GOT3 (cell line): ENCODE measurements at places on chromosomes 6 and 20.

GRCh38 chr6:13194852-13195251, 133.5 kb downstream of the TBC1D7 start:
- DNase-seq: no peak

GRCh38 chr6:75893058-75893775, 144.2 kb downstream of the MYO6 start:
- DNase-seq: no peak

- no peak for DNase-seq
Observed at GRCh38 chr6:132190097-132190814, 211.0 kb downstream of the MOXD1 start.

GRCh38 chr20:16000112-16000511, 573.1 kb downstream of the KIF16B start:
- DNase-seq: no peak

DNA sequence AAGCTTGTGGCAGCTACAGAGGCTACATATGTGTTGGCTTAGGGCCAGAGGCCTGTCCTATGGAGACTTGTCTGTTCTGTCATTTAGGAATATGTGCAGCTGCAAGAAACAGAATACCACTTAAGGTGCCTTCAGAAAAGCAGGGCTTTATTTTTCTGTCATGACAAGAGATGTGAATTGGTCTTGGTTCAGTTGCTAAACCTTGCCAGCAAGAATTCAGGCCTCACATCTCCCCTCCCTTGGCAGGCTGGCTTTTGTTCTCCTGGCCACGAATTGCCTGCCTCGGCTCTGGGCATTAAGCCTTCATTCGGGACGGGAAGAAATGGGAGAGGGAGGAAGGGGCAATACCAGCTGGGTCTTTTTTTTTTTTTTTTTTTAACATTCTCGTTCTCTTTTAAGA, 82.4 kb upstream of the TGM3 start:
- DNase-seq: no peak

DNA sequence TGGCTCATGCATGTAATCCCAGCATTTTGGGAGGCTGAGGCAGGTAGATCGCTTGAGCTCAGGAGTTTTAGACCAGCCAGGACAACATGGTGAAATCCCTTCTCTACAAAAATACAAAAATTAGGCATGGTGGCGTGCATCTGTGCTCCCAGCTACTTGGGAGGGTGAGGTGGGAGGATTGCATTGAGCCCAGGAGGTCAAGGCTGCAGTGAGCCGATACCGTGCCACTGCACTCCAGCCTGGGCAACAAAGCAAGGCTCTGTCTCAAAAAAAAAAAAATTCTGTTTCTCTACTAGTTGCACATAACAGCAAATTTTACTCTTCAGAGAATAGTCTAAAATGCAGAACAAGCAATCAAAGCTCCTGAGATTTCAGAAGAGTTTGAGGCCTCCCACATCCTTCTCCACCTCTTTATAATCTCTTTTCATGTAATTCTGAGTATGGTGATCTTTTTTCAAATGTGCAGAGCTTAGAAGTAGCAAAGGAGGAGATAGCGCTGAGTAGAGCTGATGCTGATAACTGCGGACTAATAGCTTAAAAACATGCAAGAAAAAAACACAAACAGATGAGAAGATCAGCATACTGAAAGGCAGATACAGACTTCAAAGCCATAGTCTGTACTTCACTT, 23.3 kb downstream of the LRRN4 start:
- no peak for DNase-seq

GRCh38 chr6:158142789-158143188, 25.3 kb downstream of the SERAC1 start:
- no peak for DNase-seq

DNA sequence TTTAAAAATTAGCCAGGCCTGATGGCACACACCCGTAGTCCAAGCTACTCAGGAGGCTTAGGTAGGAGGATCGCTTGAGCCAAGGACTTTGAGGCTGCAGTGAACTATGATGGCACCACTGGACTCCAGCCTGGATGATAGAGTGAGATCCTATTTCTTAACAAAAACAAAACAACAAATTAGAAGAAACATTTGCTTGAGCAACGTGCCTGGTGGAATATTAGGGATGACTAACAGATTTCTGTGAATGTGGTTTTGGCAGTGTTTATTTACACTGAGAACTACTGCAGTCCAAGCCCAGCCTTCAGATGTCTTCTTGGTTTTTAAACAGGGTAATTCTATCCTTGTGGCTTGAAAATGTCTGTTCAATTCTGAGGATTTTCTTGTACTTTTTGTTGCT, 9.2 kb downstream of the PPP1R3G start:
- no peak for DNase-seq

GRCh38 chr20:51563486-51564332, 21.2 kb upstream of the NFATC2 start:
- peak; percentile 55 for DNase-seq

DNA sequence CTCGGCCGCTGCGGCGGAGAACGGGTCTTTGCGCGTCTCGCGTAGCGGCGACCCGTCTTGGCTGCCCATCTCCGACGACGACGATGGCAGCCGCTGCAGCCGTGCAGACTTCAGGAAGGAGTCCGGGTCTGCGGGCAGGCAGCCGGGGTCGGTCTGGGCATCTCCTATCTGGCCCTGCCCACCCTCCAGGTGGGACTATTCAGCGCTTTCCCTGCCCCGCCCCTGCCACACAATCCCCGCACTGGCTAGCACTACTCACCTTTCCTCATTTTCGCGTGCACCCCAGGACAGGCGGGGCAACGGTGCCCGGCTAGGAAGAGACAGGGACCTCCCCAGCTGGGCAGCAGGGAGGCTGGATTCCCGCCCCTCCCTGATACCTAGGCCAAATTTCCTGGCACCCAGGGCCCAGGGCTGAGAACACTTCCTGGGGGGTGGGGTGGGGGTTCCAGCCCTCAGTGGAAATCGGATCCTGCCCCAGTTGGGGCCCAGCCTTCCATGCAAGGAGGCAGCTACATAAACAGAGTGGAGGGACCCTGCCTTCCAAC, 9.2 kb downstream of the GGT7 start:
- DNase-seq: no peak

DNA sequence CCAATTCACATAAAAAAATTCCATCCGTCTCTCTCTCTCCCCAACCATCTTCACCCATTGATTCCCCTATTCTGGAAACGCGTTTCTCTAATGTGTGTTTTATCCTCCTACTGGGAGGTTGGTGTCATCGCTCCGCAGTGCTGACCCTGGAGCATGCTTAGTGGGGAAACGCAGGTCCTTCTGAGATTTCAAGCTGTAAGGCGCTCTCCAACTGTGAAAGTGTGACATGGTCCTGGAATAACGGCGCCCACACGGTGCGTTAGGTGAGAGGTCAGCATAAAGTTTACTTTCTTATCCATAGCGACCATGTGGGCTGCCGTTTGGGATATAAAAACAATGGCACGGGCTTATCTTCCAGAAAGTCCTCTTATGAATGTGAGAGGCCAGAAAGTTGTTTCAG, 123.9 kb downstream of the WDR27 start:
- DNase-seq: no peak

DNA sequence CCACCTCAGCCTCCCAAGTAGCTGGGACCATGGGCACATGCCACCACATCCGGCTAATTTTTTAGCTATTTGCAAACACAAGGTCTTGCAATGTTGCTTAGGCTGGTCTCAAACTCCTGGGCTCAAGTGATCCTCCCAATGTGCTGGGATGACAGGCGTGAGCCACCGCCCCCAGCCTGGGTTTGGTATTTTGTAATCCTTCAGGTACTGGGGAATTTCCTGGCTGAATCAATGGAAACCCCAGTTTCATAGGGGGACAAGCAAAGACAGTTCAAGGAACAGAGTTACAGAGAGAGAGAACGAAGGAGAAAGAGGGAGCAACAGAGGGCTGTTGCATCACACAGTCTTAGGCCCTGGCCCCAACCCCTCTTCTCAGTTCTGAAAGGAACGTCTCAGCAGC, 35.7 kb downstream of the RAB44 start:
- DNase-seq: no peak

DNA sequence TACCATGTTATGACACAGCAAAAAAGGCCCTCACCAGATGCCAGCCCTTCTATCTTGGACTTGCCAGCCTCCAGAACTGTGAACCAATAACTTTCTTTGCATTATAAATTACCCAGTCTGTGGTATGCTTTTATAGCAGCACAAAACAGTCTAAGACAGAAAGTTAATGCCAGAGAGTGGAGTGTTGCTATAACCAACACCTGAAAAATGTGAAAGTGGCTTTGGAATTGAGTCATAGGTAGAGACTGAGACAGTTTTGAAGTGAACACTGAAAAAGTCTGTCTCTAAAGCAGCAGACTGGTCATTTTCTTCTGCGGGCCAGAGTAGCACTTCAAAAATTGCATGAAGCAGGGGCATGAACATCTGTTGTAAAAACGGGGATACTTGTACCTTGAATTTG, 28.0 kb upstream of the ASIP start:
- no peak for DNase-seq

- no peak for DNase-seq
Observed at GRCh38 chr6:706146-706545, 13.2 kb upstream of the EXOC2 start.

DNA sequence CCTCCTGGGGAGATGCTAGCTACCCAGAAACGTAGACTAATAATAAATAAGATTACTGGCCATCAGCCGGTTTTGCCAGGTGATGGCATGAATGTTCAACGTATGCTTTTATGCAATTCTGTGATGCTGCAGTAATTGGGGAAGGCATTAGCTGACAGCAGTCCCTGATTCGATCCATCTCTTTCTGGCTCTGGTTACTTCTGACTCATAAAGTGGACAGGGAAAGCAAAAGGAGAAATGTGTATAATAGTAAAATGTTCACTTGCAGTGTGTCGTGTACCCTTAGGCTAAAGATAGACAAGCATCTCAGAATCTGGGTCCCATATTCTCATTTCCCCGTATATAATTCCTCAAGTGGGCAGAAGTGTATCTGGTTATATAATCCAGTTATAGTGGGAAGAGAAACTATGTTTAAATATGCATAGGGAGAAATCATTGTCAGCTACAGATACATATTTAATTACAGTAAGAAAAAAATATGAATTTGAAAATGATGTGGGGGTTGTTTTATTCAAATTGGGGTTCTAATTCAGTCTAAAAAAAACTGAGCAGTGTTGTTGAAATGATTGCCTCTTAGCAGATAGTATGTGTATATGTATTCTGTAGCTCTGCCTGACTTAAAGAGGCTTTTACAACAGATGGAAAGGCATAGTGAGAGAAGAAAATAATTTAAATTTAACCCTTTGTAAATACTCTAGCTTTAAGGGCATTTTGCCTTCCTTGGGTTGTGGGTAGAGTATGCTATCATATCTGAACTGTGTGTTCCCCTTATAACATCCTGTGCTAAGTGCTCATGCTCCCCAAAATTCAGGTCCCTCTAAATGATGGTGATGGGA, 40.6 kb downstream of the DOK5 start:
- no peak for DNase-seq

DNA sequence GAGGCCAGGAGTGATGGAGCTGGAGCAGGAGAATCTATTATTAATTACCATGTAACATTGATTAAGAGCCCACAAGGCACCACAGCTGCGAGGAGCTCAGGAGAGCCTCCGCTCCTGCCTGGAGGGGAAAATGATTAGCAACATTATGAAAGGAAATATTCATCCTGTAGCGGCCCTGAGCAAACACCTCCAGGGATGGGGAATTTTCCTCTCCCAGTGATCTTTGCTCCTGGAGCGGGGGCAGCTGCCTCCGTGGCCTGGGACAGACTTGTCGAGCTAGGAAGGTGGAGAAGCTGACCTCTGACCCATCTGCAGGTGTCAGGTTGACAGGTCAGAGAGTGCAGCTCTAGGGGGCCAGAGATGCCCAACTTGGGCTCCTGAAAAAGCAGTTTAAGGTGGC, 40.1 kb upstream of the SIRPA start:
- no peak for DNase-seq

GRCh38 chr6:25053875-25054371, 118.2 kb upstream of the RIPOR2 start:
- DNase-seq: no peak

DNA sequence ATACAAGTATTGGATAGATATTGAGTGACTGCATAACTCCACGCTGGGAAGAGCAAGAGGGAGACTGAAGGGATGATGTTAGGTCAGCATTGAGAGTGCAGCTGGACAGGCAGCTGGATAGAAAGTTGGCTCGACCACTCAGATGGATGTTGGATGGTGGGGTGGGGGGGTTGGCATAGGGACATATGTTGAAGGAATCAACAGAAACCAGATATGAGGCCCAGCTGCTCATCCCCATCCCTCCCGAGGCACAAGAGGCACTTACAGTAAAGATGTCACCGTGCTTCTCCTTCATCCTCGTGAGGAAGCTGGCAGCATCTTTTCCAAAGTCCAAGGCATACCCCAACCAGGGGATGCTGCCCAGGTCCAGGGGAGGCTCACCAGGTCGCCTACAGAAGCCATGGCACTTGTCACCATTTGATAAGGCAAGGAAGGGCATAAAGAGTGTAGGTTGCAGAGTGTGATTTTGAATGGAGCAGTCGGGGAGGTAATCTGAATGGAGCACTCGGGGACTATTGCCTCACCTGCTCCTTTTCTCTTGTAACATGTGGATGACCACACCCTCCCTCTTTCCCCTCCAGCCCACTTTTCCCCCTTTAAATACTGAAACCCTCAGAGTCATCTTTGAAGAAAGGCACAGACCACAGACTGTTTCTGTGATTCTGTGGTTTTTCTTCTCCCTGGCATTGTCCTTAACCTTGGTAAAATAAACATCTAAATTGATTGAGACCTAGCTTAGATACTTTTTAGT, 18.0 kb downstream of the PTGIS start:
- DNase-seq: no peak

GRCh38 chr20:64238115-64238825, 17.3 kb upstream of the PCMTD2 start:
- DNase-seq: no peak

DNA sequence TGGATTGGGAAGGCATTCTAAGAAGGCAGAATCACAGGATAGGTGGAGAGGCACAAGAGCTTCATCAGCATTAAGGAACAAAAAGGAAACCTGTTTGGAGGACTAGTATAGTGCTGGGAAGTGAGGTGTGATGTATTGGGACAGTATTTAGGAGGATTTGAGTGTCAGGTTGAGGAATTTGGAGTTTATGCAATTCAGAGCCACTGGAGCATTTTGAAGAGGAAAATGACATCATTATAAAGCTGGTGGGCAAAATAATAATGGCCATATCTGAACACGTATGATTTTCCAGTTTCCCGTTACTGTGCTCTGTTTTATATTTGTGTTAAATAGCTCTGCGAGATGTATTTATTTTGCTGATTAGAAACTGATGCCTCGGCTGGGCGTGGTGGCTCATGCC, 14.2 kb downstream of the NDUFAF5 start:
- no peak for DNase-seq

GRCh38 chr20:13305284-13305683, 84.2 kb downstream of the ISM1 start:
- no peak for DNase-seq

GRCh38 chr6:163841326-163841725, 426.8 kb downstream of the QKI start:
- no peak for DNase-seq

GRCh38 chr20:47719211-47719610, 66.1 kb downstream of the SULF2 start:
- DNase-seq: no peak

- DNase-seq: no peak
Observed at GRCh38 chr6:105321728-105322127, 81.2 kb downstream of the PREP start.
